ENCODE measurements at places on chromosomes 4 and X. TPM values are rescaled to one million over a fixed set of nuclear protein-coding genes. Genes with fewer than 3 reads are reported as not detected.
A peak's percentile ranks its signal among the peaks of the same experiment; 100 is the strongest.

DNA sequence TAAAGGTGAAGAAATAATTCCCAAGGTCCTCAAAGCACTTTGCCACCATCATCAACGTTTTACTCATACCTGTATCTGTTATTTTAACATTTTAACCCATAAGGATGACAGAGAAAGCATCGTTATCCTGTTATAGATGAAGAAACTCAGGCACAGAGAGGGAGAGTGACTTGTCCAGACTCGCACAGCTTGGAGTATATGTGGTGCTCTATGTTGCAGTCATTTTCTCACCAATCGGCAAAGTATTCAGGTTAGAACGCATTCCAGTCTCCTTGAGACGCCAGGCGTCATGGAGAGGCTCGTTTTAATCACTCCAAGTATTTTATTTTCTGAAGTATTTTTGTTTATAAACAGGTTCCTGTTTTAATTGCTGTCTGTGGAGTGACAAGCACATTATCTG lies 73.5 kb downstream of the IRF2 start:
- peaks cover 26% of the 10 kb centered on the region for H3K4me1 ChIP-seq
- no peak for DNase-seq
- no peaks in the 10 kb centered on the region for H3K27me3 ChIP-seq
- H3K27ac ChIP-seq = no peak overlapping the region

DNA sequence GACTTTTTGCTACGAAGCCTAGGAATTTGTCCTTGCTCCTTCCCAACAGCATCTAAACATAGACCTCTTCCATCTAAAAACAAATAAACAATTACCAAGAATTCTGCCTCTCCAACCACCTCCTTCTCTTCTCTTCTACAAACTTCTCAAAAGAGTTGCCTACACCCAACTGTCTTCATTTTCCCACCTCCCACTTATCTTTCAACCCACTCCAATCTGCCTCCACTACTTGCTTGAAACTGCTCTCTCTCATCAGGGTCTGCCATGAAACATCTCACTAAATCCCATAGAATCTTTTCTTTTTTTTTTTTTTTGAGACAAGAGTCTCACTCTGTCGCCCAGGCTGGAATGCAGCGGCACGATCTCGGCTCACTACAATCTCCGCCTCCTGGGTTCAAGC lies 902 bp upstream of the FGD1 start:
- peaks cover 4% of the 10 kb centered on the region for H3K36me3 ChIP-seq
- no peak for DNase-seq
- H3K27ac ChIP-seq = peak overlapping the region; percentile 65
- H3K27me3 ChIP-seq = peaks cover 19% of the 10 kb centered on the region

- peaks cover 3% of the 10 kb centered on the region for H3K4me1 ChIP-seq
- H3K4me3 ChIP-seq = no peak overlapping the region
- H3K27me3 ChIP-seq = no peaks in the 10 kb centered on the region
- H3K36me3 ChIP-seq = peaks cover 2% of the 10 kb centered on the region
- DNase-seq = no peak
- H3K27ac ChIP-seq = no peak overlapping the region
Measured at GRCh38 chrX:106585478-106585877, 26.3 kb upstream of the RADX start.

DNA sequence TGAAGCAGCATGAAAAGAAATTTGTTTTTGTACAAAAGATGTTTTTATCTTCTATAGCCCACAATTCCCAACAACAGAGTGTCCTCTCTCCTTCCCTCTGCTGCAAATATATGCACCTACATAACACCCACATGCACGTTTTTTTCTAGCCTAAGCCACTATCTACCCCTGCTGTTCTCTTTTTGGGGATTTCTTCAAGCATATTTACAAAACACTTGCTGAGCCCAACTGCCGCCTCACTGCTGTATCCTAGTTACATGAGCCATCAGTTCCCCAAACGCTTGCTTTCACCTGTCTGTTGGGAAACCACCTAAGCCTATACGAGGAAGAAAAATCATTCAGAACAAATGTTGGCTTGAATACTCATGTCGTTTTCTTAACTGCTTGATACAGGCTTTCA lies 127.2 kb downstream of the CHRNA9 start:
- DNase-seq = no peak
- H3K36me3 ChIP-seq = peaks cover 2% of the 10 kb centered on the region
- no peak overlapping the region for H3K27ac ChIP-seq
- H3K27me3 ChIP-seq = no peaks in the 10 kb centered on the region
- peaks cover 4% of the 10 kb centered on the region for H3K4me1 ChIP-seq

DNA sequence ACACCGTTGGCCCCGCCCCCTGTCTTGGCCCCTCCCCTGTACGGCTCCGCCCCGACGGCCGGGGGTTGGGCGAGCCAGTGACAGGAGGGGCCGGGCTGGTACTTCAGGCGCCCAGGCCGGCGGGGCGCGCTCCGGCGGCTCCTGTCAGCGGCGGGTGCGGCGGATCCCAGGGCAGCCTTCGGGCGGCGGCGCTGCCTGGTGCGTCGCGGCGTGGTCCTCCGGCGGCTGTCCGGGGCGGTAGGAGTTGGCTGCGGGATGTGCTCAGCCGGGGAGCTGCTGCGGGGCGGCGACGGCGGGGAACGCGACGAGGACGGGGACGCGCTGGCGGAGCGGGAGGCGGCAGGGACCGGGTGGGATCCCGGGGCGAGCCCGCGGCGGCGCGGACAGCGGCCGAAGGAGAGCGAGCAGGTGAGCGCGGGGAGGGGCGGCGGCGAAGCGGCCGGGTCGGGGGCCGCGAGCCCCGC lies at the start of gene FAM241A:
TSS of gene FAM241A (plus strand) at position 129 of the 464 bp plus-strand sequence. CDS start at position 256, 127 bp downstream.
- no peaks in the 10 kb centered on the region for H3K27me3 ChIP-seq
- peaks cover 4% of the 10 kb centered on the region for H3K36me3 ChIP-seq
- H3K27ac ChIP-seq = peak within 1 kb of the TSS; percentile 95

DNA sequence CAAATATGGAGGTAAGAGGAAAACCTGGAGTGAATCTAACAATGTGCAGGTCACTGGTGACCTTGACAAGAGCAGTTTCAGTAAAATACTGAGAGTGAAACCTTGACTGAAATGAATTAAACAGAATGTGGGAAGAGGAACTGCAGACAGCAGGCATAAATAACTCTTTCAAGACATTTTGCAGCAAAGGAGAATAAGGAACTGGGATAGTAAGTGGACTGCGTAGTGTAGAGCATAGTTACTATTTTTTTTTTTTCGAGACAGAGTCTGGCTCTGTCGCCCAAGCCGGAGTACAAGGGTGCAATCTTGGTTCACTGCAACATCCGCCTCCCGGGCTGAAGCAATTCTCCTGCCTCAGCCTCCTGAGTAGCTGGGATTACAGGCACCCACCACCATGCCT lies 24.0 kb downstream of the RBMX start:
- peak overlapping the region; percentile 73 for H3K27ac ChIP-seq
- H3K36me3 ChIP-seq = peaks cover 16% of the 10 kb centered on the region
- no peak for DNase-seq
- H3K27me3 ChIP-seq = no peaks in the 10 kb centered on the region
- peaks cover 16% of the 10 kb centered on the region for H3K4me1 ChIP-seq

DNA sequence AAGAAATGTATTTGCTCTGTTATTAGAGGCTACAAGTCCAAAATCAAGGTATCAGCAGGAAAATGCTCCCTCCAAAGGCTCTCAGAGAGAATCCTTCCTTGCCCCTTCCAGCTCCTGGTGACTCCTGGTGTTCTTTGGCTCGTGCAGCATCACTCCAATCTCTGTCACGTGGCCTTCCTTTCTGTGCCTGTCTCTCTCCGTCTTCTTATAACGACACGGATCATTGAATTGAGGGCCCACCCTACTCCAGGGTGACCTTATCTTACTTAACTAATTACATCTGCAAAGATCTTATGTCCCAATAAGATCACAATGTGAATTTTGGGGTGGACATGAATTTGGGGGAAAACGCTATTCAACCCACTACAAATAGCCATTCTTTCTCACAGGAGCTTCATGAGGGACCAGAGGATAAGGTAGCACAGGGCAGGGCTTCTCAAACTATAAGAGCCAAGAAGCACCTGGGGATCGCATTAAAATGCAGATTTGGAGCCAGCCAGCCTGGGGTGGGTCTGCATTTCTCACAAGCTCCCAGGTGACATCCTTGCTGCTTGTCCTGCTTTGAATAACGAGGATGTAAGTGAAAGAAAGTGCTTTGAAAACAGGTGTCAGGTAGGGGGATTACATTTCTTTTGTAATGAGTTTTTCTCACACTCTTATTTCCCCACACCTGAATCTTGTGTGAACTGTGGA lies 41.9 kb upstream of the APLN start:
- DNase-seq = no peak
- H3K36me3 ChIP-seq = no peaks in the 10 kb centered on the region
- no peak overlapping the region for H3K4me3 ChIP-seq
- no peaks in the 10 kb centered on the region for H3K4me1 ChIP-seq
- no peaks in the 10 kb centered on the region for H3K27me3 ChIP-seq

- H3K4me3 ChIP-seq = no peak overlapping the region
- H3K27me3 ChIP-seq = peaks cover 6% of the 10 kb centered on the region
- H3K4me1 ChIP-seq = peaks cover 9% of the 10 kb centered on the region
- no peak overlapping the region for H3K27ac ChIP-seq
Measured at GRCh38 chr4:37767546-37767945, 58.9 kb upstream of the PGM2 start.

- peaks cover 2% of the 10 kb centered on the region for H3K4me1 ChIP-seq
- no peak for DNase-seq
- H3K27me3 ChIP-seq = no peaks in the 10 kb centered on the region
- no peak overlapping the region for H3K4me3 ChIP-seq
- H3K27ac ChIP-seq = no peak overlapping the region
- no peaks in the 10 kb centered on the region for H3K36me3 ChIP-seq
Measured at GRCh38 chr4:113397114-113397701, 347.8 kb downstream of the ANK2 start.

- H3K36me3 ChIP-seq = no peaks in the 10 kb centered on the region
- DNase-seq = peak; percentile 26
- no peaks in the 10 kb centered on the region for H3K27me3 ChIP-seq
- H3K4me1 ChIP-seq = peaks cover 10% of the 10 kb centered on the region
Measured at GRCh38 chrX:15854080-15854655, 445 bp downstream of the AP1S2 start.

DNA sequence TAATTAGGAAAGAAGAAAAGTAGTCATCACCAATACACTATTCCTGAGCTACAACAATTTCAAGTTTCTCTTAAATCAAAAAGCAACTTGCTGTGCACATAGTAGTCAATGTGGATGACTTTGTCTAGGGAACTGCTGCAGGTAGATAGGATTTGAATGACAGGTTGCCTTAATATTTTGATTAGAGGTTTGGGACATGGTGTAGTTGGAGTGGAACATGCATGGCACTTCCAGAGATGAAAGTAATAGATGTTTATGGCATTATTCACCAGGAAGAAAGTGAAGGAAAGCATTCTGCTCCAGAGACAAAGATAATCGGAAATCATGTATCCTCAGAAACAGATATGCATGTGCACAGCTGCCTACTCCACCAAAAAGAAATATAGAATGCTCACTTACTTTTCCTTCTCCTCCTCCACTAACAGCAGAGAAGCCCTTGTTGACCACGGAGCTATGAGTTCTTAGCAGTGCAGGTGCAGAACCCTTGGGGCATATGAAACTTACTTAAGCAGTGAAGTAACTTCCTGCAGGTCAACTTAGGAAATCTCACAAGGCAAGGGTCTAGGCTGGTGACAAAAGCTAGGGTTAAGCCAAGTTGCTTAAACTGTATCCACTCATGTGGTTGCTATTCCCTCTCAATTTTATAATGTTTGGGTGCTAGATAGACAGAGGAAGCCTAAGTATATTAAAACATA lies 390.8 kb downstream of the HNRNPD start:
- H3K27me3 ChIP-seq = peaks cover 26% of the 10 kb centered on the region
- no peaks in the 10 kb centered on the region for H3K4me1 ChIP-seq
- DNase-seq = no peak
- H3K4me3 ChIP-seq = no peak overlapping the region
- H3K36me3 ChIP-seq = no peaks in the 10 kb centered on the region

- H3K27me3 ChIP-seq = peaks cover 10% of the 10 kb centered on the region
- no peak for DNase-seq
- no peaks in the 10 kb centered on the region for H3K36me3 ChIP-seq
- H3K27ac ChIP-seq = no peak overlapping the region
- H3K4me3 ChIP-seq = no peak overlapping the region
- peaks cover 2% of the 10 kb centered on the region for H3K4me1 ChIP-seq
Measured at GRCh38 chr4:9611101-9611500, 166.9 kb downstream of the DEFB131A start.

- peaks cover 81% of the 10 kb centered on the region for H3K4me1 ChIP-seq
- no peaks in the 10 kb centered on the region for H3K27me3 ChIP-seq
- peak overlapping the region; percentile 74 for H3K4me3 ChIP-seq
Measured at GRCh38 chr4:40246011-40246900, 49.4 kb downstream of the RHOH start.

DNA sequence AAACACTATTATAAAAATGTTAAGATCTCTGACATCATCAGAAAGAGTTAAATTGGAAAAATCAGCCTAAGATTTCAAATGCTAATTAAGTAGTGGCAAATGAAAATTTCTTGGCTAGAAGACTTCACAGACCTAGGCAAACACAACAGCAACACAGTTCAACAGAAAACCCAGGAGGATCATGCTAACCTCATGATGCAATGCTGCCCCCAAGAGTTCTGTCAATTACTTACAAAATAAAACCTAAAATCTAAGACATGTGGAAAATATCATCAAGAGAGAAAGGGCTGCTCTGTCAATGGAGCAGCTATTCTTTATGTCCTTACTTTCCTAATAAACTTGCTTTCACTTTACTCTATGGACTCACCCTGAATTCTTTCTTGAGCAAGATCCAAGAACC lies 21.0 kb downstream of the S100G start:
- no peak for DNase-seq
- H3K4me1 ChIP-seq = no peaks in the 10 kb centered on the region
- no peaks in the 10 kb centered on the region for H3K27me3 ChIP-seq
- no peaks in the 10 kb centered on the region for H3K36me3 ChIP-seq

GRCh38 chr4:152540293-152540674 lies 4.4 kb upstream of the FBXW7 start:
- H3K4me3 ChIP-seq = no peak overlapping the region
- peak overlapping the region; percentile 99 for H3K27ac ChIP-seq
- no peaks in the 10 kb centered on the region for H3K27me3 ChIP-seq
- H3K36me3 ChIP-seq = peaks cover 2% of the 10 kb centered on the region

DNA sequence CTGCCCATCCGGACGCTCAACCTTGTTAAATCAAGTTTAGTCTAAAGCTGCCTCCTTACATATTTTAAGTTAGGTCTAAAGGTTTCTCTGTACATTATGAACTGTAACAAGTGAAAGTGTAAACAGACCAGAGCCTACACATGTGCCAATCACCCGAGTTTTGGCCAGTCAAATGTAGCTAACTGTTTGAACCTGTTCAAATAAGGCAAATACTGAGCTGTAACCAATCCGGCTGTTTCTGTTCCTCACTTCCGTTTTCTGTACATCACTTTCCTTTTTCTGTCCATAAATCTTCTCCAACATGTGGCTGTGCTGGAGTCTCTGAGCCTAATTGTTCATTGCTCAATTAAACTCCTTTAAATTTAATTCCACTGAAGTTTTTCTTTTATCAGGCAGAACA lies 113.3 kb upstream of the SHISA3 start:
- H3K36me3 ChIP-seq = no peaks in the 10 kb centered on the region
- peaks cover 45% of the 10 kb centered on the region for H3K27me3 ChIP-seq
- H3K4me3 ChIP-seq = no peak overlapping the region

- H3K27ac ChIP-seq = no peak overlapping the region
- H3K4me3 ChIP-seq = no peak overlapping the region
- H3K4me1 ChIP-seq = no peaks in the 10 kb centered on the region
- H3K27me3 ChIP-seq = peaks cover 33% of the 10 kb centered on the region
Measured at GRCh38 chr4:37400241-37400881, 155.8 kb downstream of the NWD2 start.

The PHKA1 gene
- 0.29 TPM for total RNA-seq

The ATP2B3 gene
- not detected for total RNA-seq

The CFAP299 gene
- not detected for total RNA-seq

The ZGRF1 gene
- total RNA-seq = 6.5 TPM

The TRIML2 gene
- total RNA-seq = not detected

The SLC6A14 gene
- total RNA-seq = not detected

The NSD2 gene
- 55.0 TPM for total RNA-seq

The IL13RA2 gene
- total RNA-seq = not detected

The GAGE13 gene
- not detected for total RNA-seq

The USP11 gene
- 42.9 TPM for total RNA-seq
